Renal cortex interstitium (tissue), 15 donors: ENCODE measurements at places on chromosomes 16 and 17. TPM values are rescaled to one million over a fixed set of nuclear protein-coding genes. Genes with fewer than 3 reads are reported as not detected.

Gene CA5A
- 0.57 TPM for polyA plus RNA-seq

GRCh38 chr16:89426736-89427530, 63.4 kb downstream of the ANKRD11 start:
- DNase-seq, result no peak

DNA sequence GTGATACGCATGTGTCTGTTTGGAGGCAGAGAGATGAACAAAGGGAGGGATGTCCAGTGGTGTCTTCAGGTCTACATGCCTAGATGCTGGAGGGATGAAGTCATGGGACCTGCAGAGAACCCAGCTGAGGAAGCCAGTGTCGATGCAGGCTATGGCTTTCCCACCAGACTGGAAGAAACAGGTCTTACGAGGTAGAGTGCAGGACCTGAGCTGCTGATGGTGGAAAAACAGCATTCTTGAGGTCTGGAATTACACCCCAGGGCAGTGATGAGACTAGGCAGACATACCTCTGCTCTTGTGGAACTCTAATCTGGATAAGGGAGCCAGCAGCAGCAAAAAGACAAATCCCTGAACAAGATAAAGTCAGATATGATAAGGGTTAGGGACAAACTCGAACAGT, 37.4 kb downstream of the ARSG start:
- DNase-seq, result no peak

- no peak for DNase-seq
Measured at GRCh38 chr17:17933775-17934174, 38.4 kb downstream of the TOM1L2 start.

GRCh38 chr17:82545071-82545462, 25.5 kb downstream of the FOXK2 start:
- DNase-seq, result no peak

- DNase-seq, result no peak
Measured at GRCh38 chr16:3474136-3474779, 21.0 kb downstream of the C16orf90 start.

DNA sequence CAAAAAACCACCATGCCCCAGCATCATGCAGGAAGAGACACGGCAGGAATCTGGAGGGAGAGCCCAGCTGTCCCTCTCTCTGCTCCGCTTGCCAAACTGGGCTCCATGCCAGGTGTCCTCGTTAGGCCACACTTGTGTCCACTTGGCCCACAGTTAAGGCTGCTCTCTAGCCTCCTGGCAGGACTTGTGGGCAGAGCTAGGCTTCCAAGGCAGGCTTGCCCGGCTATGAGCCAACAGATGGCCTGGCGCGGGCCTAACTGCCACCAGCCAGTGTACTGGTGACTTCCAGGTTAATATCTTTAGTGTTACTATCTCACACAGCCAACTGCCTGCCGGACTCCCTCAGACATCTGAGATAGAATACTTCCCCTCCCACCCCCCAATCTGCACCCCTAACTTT, 10.6 kb downstream of the ATP6V0D1 start:
- DNase-seq, result no peak

DNA sequence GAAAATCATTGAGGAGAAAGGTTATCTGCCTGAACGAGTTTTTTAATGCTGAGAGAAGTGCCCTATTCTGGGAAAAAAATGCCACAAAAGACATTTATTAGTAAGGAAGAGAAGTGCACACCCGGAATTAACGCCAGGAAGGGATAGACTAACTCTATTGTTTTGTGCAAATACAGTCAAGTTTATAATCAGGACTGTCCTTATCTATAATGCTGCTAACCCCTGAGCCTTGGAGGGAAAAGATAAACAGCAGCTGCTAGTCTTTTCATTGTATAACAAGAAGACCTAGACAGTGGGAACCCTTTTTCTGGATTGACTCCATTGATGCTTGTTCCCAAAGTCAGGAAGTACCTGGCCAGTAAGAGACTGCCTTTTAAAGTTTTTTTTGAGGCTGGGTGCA, 26.5 kb downstream of the BCAS3 start:
- DNase-seq, result no peak

GRCh38 chr17:57909551-57909950, 45.7 kb downstream of the CUEDC1 start:
- no peak for DNase-seq

DNA sequence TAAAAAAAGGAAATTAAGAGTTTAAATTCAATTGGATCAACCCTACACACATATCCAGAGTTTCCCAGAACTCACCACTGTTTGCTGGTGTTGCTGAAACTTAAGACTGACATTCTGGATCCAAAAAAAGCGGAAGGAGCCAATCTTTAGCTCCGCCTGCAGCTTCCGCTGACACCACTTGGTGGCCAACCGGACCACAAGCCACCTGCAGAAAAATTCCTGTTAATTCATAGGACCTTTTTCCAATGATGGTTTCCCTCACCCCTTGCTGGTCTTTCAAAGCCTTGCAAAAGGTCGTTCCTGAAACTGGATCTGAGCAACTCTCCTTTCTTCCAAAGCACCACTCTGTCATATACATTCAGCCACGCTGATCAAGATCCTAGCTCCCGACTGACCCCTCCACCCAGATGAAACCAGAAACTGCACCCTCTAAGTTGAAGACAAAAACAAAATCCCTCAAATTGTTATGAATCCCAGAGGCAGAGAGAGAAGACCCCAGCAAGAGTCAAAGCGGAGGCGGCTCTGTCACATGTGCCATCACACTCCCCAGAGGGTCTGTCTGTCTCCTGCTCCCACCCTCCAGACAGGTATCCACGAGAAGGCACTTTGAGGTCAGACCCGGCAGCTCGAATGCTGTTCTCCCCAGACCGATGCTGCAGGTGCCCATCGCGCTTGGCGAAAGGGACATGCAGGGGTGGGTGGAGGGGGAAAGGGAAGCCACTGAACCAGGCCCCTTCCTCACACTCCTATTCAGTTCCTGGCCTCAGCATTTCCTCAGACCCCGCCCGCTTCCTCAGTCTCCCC, 773 bp downstream of the BLTP2 start:
- no peak for DNase-seq
